ENCODE measurements at places on chromosomes 6 and 20.

GRCh38 chr20:47335251-47336128, 21.0 kb downstream of the ZMYND8 start:
- DNase-seq = no peak

GRCh38 chr20:20491784-20492264, 123.9 kb downstream of the INSM1 start:
- DNase-seq = no peak

DNA sequence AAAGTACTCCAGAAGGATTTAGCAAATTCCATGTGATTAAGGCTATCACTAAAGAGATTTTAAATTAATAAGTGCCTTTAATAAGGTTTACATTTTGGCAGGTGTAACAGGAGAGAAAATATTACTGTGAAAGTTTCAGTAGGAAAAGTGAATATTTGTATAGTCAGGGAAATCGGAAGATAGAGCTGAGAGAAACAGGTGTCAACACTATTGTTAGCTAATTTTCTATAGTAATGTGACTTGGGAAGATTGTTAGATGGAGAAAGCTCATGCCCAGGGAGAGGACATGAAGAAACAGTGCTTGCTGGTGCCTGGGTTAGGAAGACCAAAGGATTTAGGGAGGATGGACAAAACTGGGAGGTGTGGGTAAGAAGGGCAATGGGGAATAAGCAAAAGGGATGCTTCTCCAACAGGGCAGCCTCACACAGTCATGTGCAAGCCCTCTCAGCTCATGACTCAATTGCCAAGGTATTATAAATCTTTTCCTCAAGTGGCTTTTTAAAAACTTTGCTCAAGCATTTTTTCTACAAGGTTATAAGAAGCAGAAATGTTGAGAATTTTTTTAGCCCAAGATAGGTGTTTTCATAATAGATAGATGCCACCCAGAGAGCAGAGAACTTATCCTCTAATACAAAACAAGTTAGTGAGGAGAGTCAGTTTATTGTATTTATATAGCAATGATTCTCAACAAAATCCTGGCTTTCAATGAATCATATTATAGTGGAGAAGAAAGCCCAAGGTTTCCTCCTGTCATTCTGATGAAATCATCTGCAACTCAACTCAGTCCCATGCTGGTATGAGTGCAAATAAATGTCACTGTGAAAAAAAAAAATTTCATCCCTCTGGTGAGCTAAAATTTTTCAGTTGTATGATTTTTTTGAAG, 325.2 kb upstream of the NT5E start:
- DNase-seq = no peak

GRCh38 chr6:170403451-170403850, 96.9 kb downstream of the FAM120B start:
- DNase-seq = peak; percentile 24

GRCh38 chr20:60271597-60271996, 313.4 kb downstream of the CDH26 start:
- DNase-seq = peak; percentile 13

GRCh38 chr6:56752009-56752408, 109.3 kb upstream of the DST start:
- no peak for DNase-seq

- no peak for DNase-seq
Observed at GRCh38 chr6:17419189-17419575, 25.8 kb downstream of the CAP2 start.

DNA sequence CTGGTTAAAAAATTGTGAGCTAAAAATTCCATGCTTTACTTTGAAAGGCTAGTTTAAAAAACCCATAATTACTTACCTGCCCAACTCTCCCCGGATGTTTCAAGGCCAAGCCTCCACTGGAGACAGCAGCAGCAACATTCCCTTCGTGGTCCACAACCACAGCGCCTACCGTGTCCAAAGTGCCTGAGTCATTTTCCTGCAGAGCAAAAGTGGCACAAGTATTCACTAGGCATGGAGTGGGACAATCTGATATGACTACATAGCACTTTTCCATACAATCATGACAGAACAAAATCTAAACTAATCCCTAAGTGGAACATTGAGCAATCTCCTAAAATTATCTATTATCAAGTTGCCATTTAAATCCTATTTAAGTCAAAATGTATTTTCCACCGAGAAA, 104.8 kb downstream of the TASP1 start:
- DNase-seq = no peak

- no peak for DNase-seq
Observed at GRCh38 chr6:127582777-127583462, 5.9 kb downstream of the C6orf58 start.

- no peak for DNase-seq
Observed at GRCh38 chr6:130269969-130270635, 47.4 kb upstream of the SAMD3 start.

DNA sequence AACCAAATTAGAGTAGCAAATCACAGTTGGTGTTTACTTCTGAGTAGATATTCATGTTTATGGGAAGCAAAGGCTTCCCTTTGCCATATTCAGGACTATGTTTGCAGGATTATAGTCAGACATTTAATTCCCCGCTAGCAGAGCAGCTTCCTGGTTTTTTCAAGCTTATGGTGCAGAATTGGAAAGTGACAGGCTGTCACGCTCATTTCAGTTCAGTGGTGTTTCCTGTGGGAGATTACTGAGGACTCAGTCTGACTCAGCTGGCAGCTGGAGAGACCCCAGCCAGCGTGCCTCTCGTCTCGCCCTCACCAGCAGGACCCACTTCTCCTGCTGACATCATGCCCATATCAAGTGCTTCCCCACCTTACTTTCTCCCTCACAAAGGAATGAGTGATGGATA, 85.1 kb downstream of the LYRM2 start:
- no peak for DNase-seq

GRCh38 chr6:140062043-140063020, 687.9 kb upstream of the CITED2 start:
- no peak for DNase-seq

DNA sequence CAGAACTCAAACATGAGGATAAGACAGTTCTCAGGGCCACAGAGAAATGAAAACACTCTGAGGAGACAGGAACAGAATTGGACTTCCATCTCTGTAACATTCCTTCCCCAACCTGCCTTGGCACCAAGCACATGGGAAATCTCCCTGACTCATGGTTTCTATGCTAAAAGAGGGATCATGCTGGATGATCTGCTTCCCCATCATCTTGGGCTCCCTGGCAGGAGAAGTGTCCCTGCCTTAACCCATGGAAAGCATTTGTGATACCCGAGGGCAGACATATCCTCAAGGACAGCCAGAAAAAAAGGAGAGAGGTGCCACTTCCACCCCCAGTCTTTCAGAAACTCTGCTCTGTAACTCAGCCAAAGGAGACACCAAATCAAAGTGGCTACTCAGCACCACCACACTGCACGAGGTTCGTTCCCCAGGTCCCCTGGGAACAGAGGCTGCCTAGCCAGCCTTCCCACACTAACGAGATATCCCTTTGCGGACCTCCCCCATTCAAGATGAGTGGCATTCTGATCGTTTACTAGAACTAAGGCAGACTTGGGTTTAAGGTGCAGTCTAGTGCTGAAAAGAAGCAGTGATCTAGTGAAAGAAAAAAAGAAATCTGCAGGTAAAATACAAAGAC, 34.8 kb downstream of the BLOC1S5 start:
- no peak for DNase-seq

DNA sequence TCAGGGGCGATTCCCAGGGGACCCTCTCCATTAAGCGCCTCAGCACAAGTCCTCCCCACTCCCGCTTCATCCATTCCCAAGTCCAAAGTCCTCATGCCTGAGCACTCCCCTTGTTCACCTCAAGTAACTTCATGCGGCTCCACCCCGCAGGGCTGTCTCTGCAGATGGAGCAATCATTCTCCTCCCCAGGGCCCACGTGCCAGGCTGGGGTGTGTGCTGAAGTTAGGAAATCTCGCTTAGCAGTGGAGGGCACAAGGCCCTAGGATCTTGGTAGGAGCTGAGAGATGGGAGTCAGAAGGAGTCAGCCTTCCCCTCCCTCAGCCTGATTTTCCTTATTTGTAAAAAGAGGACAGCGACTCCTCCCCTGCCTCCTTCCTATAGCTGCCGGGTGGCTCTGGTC, 3.5 kb downstream of the TGM3 start:
- DNase-seq = no peak

- no peak for DNase-seq
Observed at GRCh38 chr6:157335829-157336228, 12.5 kb upstream of the TMEM242 start.

GRCh38 chr6:95636552-95637431, 59.5 kb downstream of the MANEA start:
- DNase-seq = no peak

- no peak for DNase-seq
Observed at GRCh38 chr6:128343706-128344105, 176.7 kb downstream of the PTPRK start.

- peak; percentile 14 for DNase-seq
Observed at GRCh38 chr6:133854364-133855275, 34.3 kb upstream of the TCF21 start.

GRCh38 chr6:47075168-47075567, 33.0 kb upstream of the ADGRF1 start:
- no peak for DNase-seq

DNA sequence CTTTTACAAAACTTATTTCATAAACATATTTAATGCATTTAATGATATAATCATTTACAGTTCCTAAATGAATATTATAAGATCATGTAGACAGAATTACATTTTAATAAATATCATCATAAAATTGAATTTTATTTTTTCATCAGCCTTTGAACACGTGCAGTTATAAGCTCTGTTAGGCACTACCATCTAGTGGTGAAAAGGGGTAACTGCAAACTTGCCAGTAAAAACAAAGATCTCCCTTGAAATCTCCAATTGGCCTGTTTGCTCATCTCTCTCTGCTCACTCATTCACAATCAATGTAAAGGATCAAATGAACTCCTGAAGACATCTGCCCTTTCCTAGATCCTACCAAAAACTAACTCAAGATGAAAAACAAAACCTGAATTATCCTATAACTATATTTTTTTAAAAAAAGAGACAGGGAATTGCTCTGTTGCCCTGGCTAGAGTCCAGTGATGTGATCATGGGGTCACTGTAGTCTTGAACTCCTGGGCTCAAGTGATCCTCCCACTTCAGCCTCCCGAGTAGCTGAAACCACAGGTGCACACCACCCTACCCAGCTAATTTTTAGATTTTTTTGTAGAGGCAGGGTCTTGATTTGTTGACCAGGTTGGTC, 31.7 kb downstream of the SAMHD1 start:
- DNase-seq = peak; percentile 41

- no peak for DNase-seq
Observed at GRCh38 chr20:46205349-46205748, 87.2 kb downstream of the CD40 start.

DNA sequence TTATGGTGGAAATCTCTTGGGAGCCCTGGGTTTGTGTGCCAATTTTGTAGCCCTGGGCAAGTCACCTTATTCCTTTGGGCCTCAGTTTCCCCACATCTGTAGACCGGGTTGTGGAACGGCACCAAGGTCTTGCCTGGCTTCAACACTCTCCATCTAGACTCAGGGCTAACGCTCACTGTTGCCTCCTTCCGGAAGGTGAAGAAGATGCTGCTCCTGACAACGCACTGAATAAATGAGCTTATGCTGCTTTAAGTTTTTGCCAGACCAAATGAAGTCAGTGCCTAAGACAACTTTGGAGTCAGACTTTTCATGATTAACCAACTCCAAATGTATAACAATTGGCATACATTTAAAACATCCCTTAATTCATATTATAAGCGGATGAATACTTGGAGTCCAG, 53.1 kb downstream of the PSMG4 start:
- DNase-seq = no peak

- DNase-seq = peak; percentile 47
Observed at GRCh38 chr6:141988954-141989705, 143.6 kb upstream of the GJE1 start.

- no peak for DNase-seq
Observed at GRCh38 chr6:146106532-146106931, 77.7 kb downstream of the GRM1 start.

- DNase-seq = no peak
Observed at GRCh38 chr20:22829356-22829755, 205.8 kb upstream of the SSTR4 start.

- DNase-seq = no peak
Observed at GRCh38 chr20:50004229-50004628, 21.4 kb downstream of the SNAI1 start.

DNA sequence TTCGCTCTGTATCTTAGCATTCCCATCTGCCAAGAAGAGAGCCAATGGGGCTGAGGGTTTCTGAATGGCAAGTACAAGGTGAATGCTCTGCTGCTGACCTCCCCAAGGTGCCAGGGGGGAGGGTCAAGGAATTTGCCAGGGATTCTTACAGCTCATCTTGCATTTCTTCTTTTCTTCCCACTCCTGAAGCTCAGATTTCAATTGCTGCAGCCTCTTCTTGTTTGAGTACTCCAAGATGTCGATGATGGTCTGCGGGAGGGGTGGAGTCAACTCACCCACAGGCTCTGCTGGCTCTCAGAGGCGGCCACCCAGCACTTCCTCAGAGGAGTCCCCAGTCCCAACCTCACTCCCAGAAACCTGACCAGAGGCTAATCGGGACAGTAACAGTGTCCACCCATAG, 12.4 kb downstream of the C20orf96 start:
- no peak for DNase-seq

DNA sequence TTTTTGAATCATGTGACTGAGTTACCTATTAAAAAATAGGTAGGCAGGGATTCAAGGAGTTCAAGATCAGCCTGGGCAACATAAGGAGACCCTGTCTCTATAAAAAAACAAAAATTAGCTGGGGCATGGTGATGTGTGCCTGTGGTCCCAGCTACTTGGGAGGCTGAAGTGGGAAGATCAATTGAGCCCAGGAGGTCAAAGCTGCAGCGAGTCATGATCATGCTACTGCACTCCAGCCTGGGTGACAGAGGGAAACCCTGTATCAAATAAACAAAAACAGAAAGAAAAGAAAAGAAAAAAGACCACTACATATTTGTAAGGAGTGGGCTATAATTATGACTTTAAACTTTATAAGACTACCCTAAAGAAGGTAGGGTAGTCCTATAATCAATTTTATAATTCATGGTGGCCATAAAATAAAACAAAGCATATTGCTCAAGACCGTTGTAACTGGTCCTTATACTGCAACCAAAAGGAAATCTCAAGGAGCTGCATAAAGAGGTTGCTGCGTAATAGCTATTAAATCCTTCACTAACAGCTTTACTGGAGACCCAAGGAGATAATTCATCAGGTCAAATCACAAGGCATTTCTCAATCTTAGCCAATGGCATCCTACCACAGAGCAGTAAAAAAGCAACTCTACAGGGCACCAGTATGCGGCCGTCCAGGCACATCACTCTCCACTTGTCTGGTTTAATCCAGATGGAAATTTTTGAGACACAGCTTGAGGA, 13.5 kb downstream of the PIGU start:
- no peak for DNase-seq

DNA sequence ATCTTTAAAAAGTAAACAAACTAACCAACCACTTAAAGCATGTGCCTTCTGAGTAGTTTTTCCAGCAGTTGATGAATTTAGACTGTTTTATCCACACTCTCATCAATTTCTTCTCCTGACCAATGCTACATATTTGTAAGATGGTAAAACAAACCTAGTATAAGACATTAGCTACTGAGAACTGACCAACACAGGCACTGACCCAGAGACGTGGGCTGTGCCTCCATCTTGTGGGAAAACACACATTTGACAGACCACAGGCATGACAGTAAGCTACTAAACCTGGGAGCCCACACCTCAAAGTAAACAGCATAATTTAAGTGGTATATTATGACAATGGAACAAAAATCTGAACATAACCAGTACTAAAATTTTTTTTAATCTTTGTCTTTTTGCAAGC, 121.4 kb upstream of the NRSN1 start:
- DNase-seq = no peak
